GM23248 (cell line): ENCODE measurements at places on chromosomes 5 and 9.

- no peak overlapping the region for H3K4me3 ChIP-seq
- peak; percentile 12 for DNase-seq
- no peaks in the 10 kb centered on the region for H3K4me1 ChIP-seq
- no peaks in the 10 kb centered on the region for H3K27me3 ChIP-seq
- H3K27ac ChIP-seq = no peak overlapping the region
Observed at GRCh38 chr5:175572886-175573285, 85.0 kb upstream of the HRH2 start.

- no peak overlapping the region for H3K27ac ChIP-seq
- H3K36me3 ChIP-seq = no peaks in the 10 kb centered on the region
- H3K4me1 ChIP-seq = peaks cover 27% of the 10 kb centered on the region
- no peak overlapping the region for H3K4me3 ChIP-seq
Observed at GRCh38 chr9:113568571-113569321, 105.2 kb downstream of the RGS3 start.

DNA sequence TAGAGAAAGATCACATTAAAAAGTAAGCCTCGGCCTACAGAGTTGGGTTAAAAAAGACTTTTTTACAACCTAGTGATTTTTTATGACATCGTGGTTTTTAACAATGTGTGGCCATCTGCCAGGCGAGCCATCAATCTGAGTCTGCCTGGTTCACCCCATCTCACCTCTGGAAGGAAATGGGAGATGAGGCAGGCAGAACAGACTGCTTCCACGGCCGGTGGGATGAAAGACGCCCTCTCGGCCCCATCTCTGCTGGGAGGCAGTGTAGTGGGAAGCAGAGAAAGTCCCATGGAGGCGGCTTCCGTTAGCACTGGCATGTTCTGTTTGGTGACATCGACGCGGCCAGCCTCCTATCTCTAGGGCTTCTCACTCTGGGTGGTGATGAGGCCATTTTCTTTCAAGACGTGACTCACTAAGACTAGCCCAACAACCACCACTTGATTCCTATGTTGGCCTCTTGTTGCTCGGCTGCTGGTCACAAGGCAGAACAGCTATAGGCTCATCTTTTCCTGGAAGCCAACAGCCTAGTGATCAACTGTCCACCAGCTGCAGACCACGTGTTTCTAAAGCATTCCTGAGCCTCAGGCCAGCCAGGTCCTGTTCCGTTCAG lies 132.4 kb upstream of the OTULINL start:
- peak; percentile 98 for DNase-seq
- peak overlapping the region; percentile 99 for H3K27ac ChIP-seq
- H3K36me3 ChIP-seq = peaks cover 20% of the 10 kb centered on the region
- H3K4me1 ChIP-seq = peaks cover 98% of the 10 kb centered on the region
- H3K27me3 ChIP-seq = no peaks in the 10 kb centered on the region
- H3K4me3 ChIP-seq = peak overlapping the region; percentile 52

DNA sequence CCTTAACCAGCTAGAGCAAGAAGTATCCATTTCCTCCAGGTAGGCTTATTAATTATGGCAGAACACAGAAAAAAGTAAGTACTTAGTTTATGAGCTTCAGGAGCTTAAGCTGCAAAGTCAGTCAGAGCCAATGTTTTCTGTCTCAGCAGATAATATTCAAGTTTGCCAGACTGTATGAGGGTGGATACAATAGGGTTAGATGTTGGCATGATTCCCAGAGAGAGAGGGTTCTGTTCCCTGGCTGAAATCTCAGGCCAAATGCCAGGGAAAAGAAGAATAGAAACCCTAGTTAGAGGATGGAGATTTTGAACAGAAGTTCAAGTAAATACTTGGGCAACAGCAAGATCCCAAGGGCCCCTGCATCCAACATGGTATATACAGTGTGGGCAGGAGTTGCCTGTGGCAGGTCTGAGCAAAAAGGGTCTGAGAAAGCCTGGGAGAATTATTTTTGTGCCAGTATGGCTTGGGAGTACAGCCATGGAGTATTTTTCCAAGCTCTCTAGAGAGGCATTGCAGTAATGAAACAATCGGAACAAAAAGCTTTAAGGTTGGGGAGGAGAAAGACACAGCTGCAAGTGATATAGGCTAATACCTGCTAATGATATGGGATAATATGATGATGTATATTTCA lies 31.0 kb upstream of the ISOC1 start:
- no peaks in the 10 kb centered on the region for H3K36me3 ChIP-seq
- DNase-seq = no peak
- no peaks in the 10 kb centered on the region for H3K4me1 ChIP-seq
